AG20443 (cell line): ENCODE measurements at places on chromosomes 16 and 17.

DNA sequence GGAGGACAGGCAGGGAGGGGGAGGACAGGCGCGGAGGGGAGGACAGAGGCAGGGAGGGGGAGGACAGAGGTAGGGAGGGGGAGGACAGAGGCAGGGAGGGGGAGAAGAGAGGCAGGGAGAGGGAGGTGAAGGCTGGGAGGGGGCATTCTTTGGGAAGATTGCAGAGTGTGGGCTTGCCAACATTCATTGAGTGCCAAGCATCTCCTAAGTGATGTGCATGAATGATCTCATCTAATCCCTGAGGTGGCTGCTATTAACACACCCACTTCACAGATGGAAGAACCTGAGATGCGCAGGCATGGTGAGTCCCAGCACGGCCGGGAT is 58.3 kb downstream of the NT5M start:
- no peak for DNase-seq

DNA sequence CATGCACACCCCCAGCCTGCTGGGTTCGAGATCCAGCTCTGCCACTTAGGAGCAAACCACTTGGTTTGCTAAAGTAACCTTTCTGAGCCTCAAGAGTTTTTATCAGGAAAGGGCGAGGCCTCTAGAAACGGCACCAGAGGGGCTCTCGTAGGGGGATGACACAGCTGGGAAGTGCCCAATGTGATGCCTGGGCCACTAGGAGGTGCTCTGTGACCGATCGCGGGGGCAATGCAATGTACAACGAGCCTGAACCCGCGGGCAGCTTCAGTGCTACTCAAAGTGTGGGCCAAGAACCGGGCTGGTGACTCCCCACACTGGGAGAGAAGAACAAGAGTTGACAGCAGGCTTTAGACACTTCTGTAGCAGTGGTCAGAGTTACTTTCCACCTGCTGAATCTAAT is 9.4 kb downstream of the C16orf89 start:
- DNase-seq, result peak; percentile 59

GRCh38 chr17:39903158-39903884 is 15.1 kb downstream of the GSDMB start:
- peak; percentile 3 for DNase-seq

DNA sequence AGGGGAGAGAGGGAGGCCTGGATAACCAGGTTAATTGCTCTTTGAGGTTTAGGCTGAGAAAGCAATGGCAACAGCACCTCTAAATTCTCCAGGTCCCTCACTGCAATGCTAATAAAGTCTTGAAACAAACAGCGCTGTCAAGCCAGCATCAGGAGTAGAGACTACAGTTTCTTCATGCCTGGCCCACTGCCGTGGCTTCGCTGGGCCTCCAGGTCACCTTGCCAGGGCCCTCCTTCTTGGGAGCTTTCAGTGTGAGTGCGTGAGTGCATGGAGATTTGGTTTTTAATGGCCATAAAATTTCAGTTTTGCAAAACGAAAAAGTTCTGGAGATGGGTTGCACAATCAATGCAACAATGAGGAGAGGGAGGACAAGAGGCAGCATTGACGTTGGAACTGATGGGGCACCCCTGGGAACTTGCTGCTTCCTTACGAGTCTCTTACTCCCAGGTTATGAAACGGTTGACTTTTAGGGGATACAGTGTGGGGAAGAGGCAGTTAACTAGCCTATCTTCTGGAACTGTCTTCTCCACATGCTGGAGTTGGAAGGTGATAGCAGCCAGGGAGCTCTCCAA is 229.4 kb downstream of the XYLT1 start:
- no peak for DNase-seq

DNA sequence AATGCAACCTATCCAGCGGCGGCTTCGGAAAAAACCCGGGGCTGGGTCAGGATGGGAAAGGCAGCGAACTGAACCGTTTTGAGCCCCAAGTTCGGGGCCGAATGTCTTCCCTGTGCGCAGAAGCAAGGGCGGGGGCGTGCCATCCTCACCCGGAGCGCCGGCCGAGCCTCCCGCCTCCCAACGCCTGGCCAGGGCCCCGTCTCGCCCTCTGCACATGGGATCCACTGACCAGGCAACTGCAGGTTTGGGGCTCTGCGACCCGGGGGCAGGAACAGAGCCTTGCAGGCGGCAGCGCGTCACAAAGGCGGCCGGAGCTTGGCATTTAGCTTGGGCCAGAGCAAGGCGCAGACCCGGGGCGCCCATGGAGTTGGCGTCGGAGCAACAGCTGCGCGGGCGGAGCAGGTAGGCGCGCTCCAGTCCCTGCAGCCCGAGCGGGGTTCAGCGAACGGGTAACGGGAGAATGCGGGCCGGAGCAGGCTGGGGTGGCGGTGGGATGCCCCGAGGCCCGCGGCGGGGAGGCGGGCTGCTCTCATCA is at the start of gene FBXO39:
FBXO39 (plus strand) TSS at position 345 of the 535 bp plus-strand sequence. CDS start 3,654 bp downstream, outside the sequence.
- DNase-seq, result peak; percentile 45

DNA sequence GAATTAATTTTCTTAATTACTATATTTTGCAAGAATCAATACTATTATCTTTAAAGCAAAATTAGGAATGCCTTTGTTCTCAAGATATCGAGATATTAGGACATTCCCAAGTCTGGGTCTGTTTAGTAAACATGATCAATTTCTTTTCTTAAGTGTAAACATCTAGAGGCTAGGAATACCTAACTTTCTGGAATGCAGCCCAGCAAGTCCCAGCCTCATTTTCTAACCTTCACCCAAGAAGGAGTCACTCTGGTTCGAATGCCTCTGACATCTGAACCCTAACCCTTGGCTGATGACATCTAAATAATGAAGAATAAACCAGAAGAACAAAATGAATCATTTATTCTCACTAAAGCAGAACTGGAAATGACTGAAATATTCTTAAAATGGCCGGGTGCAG is 297.5 kb upstream of the IRX3 start:
- DNase-seq, result no peak

DNA sequence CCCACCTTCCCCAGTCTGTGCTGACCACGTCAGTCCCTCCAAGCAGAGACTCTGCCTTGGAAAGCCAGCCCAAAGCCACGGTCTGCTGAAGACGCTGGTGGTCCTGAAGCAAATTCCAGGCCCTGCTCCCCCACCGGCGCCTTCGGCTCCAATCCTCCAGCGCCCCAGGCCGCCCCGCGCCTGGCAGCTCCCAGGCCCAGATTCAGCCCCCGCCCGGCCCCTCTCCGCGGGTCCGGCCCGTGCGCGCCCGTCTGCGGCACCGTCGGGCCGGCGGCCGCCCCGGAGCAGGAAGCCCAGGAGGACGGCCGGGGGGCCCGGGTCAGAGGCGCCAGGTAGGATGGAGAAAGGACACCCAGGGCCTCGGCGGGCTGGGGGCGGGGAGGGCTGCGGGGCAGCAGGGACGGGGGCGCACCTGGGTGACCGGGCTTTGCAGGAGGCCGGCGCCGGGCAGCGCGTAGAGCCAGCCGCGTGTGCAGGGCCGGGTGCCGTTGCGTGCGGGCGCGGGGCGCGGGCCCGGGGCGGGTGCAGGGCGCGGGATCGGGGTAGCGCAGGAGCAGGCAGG is 594 bp upstream of the SLC22A31 start:
- no peak for DNase-seq

GRCh38 chr17:77327181-77327565 is 186.4 kb downstream of the SEC14L1 start:
- no peak for DNase-seq

DNA sequence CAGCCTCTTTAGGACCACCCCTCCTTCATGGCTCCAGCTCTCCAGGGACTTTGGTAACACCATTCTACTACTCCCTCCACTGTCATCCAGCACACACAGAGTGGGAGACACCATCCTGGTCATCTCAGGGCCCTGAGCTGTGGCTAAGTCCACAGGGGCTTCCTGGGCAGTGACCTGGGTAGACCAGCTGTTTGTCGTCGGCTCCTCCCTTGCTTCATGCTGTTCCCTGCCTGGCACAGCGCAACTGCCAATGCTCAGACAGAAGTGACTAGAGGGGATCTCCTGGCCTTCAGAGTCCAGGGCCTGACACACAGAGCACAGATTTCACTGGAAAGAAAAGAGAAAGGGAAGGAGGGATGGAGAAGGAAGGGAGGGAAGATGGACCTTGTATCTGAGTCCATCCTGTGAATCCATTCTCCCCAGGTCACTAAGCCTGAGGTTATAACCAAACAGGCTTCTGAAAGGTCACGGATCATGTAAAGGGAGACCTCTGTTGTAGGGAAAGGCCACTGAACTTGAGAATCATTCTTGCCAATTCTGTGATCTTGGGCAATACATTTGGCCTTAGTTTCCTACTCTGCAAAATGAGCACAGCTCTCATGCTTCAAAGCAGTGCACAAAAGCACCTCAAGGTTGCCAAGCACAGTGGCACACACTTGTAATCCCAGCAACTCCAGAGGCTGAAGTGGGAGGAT is 18.5 kb upstream of the PHB1 start:
- peak; percentile 4 for DNase-seq

- no peak for DNase-seq
Observed at GRCh38 chr17:70074236-70074830, 692 bp upstream of the KCNJ16 start.

DNA sequence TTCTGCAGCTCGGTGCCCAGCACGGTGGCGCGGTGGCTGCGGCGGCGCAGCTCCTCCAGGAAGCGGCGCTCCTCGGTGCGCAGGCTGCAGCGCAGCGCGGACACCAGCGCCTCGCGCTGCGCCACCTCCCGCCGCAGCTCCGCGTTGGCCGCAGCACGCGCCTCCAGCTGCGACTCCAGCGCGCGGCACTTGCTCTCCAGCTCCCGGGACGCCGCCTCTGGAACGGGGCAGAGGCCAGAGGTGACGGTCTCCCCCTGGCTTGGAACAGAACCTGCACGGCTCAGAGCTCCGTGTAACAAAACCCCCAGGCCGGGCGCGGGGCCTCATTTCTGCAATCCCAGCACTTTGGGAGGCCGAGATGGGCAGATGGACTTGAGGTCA is 13.2 kb upstream of the CLUH start:
- DNase-seq, result peak; percentile 82

DNA sequence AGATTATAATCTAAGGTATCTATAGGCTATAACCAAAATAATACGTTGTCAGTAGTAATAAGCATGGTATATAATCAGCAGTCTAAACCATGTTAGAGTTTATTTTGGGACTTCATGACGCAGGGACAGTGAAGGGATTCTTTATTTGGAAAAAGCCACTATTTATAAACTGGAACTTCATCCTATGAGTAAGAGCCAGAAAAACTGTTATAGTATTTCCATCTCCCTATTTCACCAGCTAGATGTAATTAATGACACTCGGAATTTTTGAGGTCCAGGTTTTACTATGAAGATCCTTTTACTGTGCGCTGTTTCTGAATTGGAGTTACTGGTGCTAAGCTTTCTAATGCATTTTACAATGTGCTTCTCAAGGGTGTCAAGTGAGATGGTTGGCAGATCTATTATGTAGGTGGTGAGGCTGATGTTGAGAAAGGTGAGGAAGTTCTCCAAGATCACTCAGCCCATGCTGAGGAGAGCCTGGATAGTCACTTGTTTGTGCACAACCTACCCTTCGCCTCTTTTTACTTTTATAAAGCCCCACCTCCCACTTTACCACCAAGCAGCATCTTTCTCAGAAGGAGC is 149.3 kb downstream of the MSI2 start:
- no peak for DNase-seq

DNA sequence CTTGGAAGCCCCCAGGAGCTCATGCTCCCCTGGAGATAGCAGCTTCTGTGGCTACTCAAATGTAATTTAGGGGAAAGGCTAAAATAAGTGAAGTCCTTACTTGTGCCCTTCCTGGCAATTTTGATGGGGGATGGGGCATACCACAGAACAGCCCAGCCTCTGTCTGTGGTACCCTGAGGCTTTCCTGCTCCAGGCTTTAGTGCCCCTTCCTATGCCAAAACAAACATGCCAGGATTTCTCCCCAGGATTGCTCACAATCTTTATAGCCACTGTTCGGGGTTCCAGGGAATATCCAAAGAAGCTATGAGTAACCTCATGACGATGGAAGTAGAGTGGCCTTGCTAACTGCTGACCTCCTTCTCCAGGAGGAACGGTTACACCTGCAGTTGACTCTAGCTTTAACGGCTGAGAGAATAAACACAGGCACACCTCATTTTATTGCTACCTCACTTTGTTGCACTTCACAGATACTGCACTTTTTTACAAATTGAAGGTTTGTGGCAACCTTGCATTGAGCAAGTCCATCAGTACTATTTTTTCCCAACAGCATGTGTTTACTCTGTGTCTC is 24.9 kb downstream of the CCL4 start:
- no peak for DNase-seq
